Eye (tissue), 1 donor: ENCODE measurements at places on chromosomes 16 and 17.

DNA sequence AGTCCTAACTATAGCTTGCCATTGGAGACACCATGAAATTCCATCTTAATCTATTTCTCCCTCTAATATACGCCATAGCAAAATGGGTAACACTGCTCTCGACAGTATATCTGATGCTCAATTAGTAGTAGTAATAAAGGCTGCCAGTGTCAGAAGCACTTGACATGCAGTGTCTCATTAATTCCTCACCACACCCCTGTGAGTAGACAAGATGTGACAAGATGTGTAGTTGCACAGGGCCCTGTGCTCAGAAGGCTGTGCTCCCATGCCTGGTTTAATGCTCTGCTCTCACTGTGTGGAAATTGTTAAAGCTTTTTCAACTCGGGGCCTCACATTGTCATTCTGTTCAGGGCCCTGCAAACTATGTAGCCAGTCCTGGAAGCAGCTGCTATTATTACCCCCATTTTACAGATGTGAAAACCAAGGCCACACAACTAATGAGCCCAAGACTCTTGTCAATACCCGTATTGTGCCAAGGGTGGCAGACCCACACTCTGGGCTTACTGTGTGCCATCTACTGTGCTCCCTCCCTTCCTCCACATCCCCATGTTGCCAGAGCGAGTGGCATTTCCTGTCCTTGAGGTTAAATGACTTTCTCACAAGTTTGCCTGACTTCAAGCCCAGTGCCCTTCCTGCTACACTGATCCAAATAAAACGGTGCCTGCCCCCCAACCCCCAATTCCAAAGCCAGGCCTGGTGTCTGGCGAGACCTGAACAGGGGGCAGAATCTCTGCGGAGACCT is 287.3 kb upstream of the CCL2 start:
- DNase-seq: no peak

GRCh38 chr17:82338858-82339633 is 5.5 kb upstream of the SECTM1 start:
- peak; percentile 39 for DNase-seq

GRCh38 chr17:20702692-20703091 is 123.2 kb downstream of the CDRT15L2 start:
- no peak for DNase-seq

- no peak for DNase-seq
These were observed 12.2 kb downstream of the N4BP1 start for GRCh38 chr16:48597563-48598387.

DNA sequence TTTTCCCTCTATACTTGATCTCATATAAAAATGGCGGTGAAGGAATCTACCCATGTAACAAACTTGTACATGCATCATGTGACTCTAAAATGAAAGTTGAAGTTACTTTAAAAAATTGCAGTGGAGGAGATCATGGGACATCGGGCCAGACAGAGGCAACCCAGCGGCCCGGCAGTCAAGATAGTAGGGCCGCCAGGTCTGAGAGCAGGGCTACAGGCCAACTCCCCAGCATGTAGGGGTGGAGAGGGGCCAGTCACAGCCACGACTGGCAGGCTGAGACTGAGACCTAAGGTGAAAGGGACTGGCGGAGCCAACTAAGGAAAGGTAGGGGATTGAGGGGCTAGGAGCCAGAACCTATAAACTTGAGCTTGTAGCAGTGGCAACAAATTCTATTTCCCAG is 150.9 kb downstream of the MAP2K6 start:
- DNase-seq: no peak

DNA sequence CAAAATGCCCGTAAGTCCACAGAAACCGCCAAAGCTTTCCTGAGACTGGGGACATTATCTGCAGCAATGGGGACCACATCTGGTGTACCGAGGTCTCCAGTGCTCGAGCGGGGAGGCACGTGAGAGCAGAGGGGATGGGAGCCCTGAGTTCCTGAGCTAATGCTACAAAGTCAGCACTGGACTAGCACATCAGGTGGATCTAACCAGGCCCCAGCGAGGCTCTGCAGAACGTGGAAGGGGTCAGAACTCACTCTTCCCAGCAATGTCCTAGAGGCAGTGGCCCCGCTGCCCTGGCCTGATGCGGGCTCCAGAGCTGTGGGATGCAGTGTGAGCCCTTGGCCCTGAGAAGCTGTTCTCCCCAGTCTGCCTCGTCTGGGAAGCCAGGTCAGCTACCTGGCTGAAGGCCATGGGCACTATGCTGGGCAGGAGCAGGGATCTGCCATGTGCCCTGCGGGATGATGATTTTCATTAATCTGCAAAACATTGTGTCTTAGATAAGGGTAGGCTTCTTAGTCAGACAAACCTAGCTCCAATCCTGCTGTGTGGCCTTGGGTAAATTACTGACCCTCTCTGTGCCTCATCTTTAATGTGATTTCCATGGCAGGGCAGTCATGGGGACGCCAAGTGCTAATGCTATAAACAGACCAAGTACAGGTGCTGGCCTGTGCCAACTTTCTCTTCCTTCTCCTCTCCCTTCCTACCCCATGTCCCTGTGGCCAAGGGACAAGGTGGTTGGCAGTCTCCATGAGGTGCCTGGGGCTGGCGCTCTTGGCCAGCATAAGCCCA is 40.1 kb upstream of the SLC38A10 start:
- no peak for DNase-seq

GRCh38 chr16:73170612-73171038 is 122.7 kb upstream of the ZFHX3 start:
- DNase-seq: peak; percentile 42

GRCh38 chr16:25372716-25373115 is 115.1 kb upstream of the ZKSCAN2 start:
- no peak for DNase-seq

DNA sequence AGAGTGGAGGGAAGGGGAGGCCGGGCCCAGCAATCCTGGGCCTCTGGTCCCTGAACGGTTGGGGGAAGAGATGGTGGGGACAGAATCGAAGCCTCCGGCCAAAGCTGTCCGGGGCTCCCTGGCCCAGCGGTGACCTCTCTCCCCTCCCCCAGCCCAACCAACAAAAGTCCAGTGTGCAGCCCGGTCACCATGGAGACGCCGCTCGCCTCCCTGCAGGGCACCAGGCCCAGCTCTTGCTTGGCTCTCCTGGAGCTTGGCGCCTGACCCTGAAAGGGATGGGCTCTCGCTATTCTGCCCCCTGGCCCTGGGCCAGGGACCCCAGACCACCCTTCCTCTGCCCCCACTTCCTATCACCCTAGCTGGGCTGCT is 1.3 kb downstream of the METRN start:
- peak; percentile 92 for DNase-seq

DNA sequence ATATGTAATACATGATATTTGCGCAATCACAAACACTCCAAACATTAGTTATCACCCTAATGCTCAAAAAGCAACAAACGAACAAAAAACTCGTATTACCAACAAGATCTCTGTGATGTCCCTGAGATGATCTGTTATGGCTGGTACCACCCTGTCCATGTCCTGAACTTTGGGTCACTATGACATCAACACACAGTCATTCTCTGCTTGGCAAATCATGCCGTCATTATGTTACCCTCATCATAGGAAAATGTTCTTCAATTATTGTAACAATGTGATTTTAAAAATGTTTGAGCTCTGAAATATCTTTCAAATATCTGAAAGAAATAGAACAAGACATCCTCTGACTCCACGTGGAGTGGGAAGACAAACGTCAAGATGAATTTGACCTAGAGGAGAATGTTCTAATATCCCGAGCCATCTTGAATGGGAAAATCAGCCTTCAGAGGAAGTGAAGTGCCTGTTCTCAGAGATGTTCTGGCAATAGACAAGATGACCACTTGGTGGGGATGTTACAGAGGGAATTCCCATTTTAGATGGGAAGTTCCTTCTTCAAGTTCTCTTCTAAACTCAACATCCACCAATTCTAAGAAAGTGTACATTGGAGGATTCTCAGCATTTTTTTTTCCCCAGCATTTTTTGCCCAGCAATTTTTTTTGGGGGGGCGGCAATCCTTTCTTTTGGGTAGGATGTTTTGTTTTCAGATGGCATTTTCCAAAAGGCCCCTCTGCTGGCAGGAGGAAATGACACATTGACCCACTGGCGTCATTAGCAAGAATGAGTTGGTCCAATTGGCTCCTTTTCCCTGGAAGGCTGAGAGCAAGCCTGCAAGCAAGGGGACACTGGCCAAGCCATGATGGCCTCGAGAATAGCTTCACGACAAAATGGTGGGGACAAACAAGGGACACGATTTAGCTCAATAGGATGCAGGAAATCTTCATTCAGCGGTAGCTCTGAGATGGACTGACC is 3.7 kb upstream of the HSD17B2 start:
- peak; percentile 80 for DNase-seq

DNA sequence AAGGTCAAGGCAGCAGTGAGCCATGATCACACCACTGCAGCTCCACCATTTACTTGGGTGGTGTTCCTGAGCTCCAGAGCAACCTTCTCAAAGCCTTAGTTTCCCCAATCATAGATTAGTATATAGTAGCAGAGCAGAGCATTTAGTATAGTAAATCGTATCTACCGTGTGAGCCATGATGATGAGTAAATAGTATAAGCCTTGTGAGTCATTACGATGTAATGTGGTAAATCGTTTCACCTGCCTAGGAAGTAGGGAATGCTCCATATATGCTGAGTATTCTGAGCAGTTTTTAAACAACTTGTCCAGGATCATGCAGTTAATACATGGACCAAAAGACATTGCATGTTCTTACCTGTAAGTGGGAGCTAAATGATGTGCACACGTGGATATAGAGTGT is 66.4 kb downstream of the SCNN1B start:
- no peak for DNase-seq

DNA sequence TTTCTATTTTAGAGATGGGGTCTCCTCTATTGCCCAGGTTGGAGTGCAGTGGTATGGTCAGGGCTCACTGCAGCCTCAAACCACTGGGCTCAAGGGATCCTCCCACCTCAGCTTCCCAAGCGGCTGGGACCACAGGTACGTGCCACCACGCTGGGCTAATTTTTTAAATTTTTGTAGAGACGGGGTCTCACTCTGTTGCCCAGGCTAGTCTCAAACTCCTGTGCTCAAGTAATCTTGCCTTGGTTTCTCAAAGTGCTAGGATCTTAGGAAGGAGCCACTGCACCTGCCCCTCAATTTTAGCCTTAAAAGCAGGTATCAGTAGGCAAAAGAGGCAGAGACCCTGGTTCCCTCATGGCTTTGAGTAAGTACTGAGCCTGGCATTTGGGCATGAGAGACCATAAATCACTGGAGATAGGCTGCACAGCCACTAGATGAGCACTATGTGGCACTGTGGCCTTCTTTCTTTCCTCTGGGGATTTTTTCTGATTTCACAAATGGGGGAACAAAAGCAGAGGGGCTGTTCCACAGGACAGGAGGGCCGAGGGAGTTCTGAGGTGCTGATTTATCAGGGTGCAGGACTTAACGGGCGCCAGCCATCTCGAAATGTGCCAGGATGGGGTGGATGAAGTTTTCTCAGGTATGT is 82.2 kb downstream of the PLXDC1 start:
- peak; percentile 75 for DNase-seq

DNA sequence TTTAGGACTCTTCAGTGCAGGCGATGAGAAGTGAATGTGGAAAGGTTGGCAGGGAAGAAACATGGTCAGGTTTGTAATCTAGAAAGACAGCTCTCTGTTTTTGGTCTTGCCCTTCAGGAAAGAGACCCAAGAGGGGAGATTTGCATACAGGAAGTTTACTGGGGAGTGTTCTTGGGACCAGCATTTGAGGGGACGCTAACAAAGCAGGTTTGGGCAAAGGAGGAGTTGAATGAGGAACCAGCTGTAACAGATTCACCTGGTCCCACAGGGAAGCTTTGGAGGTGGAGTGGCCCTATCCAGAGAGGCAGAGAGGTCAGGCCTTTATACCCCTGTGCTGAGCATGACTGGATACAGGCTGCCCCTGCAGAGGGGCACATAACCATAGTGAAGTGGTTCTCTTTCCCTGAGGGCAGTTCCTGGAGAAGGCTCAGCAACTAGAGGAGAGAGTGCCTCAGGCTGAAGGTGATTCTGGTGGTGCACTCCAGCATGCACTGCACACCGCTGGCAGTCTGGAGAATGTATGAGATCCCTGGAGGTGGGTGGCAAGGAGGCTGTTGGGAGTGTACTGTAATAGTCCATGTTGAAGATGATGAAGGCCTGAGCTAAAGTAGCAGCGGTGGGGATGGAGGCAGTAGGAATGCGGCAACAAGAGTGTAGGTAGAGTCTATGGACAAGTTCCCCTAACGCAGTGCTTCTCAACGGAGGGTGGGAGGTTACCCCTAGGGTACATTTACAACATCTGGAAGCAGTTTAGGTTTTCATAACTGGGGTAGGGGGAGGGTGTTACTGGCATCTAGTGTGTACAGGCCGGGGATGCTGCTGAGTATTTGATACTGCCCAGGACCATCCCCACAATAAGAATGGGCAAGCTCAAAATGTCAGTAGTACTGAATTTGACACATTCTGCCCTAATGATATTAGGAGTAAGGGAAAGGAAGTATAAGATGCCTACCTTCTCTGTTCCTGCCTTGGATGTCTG is 37.2 kb downstream of the MAP2K6 start:
- DNase-seq: no peak

DNA sequence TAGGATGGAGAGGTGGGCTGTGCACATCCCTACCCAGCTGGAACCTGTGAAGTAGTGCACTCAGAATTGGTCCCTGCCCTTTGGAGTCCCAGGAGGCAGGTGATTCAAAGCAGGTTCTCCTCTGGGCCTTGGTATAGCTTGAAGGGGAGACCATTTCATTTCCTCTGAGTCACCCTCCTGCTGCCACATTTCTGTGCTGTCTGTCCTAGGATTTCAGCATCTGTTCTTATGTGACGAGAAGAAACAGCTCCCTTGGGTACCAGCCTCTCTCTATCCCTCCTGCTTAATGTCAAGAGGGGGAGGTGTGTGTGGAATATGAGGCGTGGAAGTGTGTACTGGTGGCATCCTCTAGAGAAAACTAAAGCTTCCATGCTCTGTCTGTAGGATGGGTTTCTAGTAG is 5.0 kb upstream of the NFE2L1 start:
- no peak for DNase-seq

GRCh38 chr17:7144213-7144612 is 29.6 kb upstream of the ASGR2 start:
- DNase-seq: no peak

DNA sequence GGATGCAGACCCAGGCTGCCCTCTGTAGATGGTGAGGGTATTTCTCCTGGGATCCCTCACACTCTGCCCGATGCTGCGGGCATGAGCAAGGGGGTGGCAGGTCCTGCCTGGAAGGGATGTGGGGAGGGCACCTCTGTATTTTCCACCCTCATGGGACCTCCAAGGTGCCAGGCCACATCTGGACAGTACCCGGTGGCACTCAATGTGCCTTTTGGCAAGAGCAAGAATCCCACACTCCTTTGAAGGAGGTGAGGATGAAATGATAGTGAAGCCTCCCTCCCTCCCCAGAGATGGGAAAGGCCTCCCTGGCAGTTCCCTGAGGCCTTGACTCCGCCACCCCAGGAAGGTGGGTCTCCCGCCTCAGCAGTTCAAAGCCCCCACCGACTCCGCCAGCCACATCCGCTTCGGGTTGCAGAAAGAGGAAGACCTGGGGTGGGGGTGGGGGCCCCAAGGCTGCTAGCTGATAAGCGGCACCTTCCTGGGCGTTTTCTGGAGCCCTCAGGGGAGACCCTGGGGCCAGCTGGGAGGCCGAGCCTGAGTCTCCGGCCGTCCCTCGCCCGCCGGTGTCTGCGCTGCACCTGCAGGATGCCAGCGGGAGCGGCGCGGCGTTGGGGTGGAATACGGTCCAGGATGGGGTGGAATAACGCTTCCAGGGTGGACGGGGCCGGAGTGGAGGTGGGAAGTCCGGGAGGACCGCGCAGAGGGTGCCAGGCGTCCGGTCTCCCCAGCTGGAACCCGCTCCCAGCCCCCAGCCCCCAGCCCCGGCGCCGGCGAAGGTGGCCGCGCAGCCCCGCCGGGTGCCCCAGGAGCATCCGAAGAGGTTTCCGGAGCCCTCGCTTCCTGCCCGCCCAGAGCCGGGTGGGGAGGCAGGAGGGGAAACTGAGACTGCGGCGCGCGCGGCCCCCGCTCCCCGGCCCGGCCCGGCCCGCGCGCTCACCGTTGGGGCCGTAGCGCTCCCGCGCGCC is 718 bp downstream of the ATP2A3 start:
- DNase-seq: peak; percentile 29
